ENCODE measurements at places on chromosomes 2 and 18.

DNA sequence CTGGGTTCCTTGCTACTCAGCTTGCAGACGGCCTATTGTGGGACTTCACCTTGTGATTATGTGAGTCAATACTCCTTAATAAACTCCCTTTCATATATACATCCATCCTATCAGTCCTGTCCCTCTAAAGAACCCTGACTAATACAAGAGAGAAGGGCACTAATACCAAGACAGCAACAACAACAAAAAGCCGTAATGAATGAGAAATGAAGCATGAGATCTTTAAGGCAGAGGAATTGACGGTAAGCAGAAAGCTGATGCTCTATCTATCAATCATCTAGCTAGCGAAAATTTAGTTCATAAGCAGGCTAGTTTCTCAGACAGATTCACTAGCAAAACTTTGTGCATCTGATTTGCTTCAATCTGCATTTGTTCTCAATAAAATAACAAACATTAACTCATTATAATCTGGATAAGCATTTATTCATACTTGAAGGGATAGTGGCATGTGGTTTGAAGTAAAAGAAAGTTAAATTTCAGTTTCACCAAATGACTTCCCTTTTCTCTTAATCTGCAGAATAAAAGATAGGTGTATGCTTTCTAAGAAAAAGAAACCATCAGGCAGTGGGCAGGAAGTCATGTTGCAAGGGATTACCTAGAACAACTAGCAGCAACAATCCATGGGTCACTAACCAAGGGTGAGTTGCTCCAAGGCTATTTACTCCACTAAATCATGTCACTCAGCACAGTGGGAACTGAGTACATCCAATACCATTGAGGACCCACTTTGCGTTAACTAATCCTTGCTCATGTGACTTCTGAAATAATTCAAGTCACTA, 376.5 kb downstream of the TMEM182 start:
- DNase-seq: no peak

DNA sequence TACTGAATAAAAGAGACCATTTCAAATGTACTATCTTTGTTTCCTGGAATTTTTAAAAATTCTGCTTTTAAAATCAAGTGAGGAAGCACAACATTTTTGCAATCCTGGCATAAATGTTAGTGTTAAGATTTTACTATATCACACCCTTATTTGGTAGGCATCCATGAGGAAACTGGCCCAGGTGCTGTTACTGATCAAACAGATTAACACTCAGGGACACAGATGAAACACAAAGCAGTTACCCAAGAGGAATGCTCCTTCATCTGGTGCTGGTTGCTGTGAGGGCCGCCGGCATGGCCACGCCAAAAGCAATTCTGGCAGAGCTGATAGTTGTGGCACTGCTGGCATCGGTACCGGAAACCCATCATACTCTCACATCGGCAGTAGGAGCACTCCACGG, 96.8 kb downstream of the DTNB start:
- DNase-seq: no peak

GRCh38 chr18:7737550-7737949, 170.4 kb downstream of the PTPRM start:
- DNase-seq: no peak

DNA sequence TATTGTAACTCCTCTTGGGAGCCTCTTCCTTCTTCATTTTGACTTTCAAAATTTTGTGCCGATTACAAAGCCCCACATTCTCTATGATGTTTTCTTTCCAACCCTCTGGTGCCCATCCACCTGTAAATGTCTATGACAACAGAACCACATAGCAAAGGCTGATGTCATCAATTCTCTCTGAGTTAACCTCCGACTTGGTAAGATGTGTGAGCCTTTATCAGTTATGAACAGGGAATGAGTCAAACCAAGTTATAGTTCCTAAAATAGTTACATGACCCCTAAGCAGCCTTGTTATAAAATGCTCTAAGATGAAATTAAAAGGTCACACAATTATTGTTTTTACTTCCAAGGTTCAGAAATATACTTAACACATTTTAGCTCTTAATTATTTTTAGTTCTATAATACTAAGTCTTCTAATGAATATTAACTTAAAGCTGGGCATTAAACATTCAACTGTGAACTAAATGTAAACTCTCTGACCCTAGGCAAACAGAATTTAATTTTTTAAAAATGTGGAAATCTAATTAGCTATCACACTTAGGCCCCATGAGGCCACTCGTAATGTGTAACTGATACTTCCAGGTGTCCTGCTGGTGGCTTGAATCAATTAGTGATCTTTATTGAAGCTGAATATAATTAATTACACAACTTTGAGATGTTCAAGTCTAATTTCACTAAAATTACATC, 102.3 kb upstream of the CYRIA start:
- no peak for DNase-seq

- DNase-seq: no peak
Observed at GRCh38 chr18:6874315-6874714, 144.8 kb downstream of the ARHGAP28 start.

DNA sequence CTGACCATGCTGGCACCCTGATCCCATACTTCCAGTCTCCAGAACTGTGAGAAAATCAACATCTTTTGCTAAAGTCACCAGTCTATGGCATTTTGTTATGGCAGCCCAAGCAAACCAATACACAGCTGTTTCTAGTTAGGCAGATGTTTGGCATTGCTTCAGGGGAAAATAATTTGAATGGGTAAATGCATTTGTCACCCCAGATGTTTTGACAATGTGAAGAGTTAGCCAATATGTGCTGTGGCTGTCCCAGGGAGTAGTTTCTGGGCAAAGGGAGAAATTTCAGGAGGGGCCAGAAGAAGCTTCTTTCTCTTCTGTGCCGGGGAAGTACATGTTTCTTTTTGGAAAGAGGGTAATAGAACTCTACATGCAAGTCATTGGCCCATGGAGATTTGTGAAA, 619.0 kb downstream of the SLC4A3 start:
- DNase-seq: no peak

GRCh38 chr18:76499637-76500340, 4.7 kb upstream of the ZNF516 start:
- no peak for DNase-seq

- no peak for DNase-seq
Observed at GRCh38 chr2:14717131-14717530, 84.6 kb downstream of the LRATD1 start.

- DNase-seq: no peak
Observed at GRCh38 chr18:11996190-11996754, 15.0 kb downstream of the IMPA2 start.

DNA sequence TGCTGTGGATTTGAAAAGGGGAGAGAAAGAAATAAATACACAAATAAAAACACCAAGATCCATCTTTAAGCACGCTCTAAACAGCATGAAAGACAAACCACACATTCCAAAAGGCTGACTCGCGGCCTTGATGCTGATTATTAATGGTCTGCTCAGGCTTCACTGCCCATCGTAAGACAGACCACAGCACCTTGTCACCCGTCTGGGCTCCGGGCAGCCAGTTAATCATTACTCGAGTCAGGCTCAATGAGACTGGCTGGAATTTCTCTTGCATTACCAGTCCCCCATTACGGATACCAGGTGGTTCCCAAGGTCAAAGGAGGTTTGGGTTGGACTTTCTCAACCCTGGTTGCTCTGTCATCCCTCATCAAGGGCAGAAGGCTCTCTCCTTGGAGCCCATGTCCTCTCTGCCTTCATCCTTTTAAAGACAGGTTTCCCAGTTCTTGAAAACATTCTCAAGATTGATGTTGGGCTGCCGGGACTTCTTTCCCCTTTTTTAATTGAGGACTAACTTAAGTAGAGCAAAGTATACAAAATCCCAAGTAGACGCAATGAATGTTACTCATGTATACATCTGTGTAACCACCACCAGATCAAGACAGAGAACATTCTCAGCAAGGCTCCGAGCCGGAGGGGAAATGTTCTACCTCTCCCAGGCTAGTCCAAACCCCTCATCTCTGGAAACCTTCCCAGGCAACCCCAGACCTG, 8.1 kb downstream of the SMAD7 start:
- DNase-seq: no peak

DNA sequence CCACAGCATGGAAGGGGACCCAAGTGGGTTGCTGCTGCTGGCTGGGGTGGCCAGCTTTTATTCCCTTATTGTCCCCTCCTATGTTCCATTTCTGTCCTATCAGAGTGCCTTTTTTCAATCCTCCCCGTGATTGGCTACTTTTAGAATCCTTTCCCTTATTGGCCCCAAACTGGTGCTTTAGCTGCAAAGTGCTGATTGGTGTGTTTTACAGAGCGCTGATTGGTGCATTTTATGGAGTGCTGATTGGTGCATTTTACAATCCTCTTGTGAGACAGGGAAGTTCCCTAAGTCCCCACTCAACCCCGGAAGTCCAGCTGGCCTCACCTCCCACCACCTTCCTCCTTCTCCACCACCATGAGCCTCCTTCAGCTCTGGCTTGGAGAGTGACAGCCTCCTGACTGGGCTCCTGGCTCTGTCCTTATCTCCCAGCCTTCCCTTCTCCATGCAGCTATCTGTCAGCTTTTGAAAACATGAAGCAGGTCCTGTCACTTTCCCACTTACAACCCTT, 20.7 kb upstream of the PLB1 start:
- DNase-seq: no peak

- DNase-seq: no peak
Observed at GRCh38 chr2:138359532-138359931, 142.0 kb upstream of the SPOPL start.

- DNase-seq: no peak
Observed at GRCh38 chr2:196607073-196607472, 32.4 kb upstream of the CCDC150 start.

DNA sequence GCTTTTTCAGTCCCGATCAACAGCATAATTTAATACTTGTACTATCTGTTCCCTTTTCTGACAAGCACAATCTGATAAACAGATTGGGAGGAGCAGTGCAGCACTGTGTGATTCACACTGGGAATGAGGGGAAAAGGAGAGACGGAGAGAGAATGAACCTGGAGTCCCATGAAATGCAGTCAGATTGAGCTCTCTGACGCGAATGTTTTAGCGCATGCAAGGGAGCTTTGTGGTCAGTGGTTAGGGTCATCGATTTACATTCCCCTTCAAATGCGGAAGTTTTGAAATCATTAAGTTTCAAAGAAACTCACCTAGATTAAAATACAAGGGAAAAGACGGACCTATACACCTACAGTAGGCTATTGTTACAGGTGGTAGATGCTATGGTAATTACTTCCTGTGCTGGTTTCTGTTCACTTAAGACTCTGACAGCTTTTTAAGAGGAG, 99.6 kb downstream of the KCTD1 start:
- no peak for DNase-seq

DNA sequence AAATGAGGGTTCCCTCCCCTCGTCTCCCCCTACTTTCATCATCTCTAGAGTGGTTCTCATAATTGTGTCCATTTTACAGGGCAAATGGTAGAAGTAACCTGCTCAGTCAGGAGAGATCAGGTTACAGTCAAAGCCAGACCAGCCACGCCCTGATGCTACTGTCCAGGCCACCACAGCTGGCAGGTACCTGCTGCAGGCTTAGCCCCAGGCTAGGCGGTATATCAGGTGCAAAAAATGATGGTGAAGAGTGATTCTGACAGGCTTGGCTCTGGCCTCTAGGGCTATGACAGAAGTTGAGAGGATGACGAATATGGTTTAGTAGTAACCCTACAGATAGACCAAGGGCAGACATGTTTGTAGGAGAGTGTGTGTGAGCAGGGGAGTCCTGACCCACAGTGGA, 67.1 kb downstream of the HAUS1 start:
- DNase-seq: no peak

- DNase-seq: no peak
Observed at GRCh38 chr2:151191001-151191400, 70.7 kb downstream of the RBM43 start.

DNA sequence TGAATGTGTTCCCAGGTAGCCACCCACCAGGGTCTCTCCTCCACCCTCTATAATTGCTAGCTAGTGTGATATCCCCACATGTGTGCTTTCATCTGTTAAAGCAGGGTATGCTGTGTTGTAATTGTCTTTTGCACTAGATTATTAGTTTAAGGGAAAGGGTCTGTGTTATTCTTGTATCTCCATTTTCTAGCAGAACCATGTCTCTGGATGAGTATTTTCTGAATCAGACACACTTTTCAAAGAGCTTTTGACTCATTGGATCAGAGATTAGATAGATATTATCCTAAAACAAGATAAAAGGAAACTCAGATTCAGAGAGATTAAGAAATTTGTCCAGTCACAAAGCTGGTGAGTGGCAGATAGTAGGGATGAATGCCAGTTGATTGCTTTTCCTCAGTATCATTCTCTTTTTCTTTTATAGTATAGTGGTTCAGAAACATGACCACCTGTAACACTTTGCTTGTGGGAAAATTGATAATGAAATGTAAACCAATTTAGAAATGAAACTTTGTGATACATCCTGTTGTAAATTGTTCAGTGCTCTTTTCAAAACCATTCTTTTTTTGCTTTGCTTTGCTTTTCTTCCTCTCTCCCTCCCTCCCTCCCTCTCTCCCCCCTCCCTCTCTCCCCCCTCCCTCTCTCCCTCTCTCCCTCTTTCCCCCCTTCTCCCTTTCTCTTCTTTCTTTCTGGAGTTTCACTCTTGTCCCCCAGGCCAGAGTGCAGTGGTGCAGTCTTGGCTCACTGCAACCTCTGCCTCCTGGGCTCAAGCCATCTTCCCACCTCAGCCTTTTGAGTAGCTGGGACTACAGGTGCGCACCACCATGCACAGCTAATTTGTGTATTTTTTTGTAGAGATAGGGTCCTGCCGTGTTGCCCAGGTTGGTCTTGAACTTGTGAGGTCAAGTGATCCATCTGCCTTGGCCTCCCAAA, 7.4 kb downstream of the MIB1 start:
- no peak for DNase-seq
